M059J (cell line): ENCODE measurements at places on chromosomes 2 and 18. TPM values are rescaled to one million over a fixed set of nuclear protein-coding genes. Genes with fewer than 3 reads are reported as not detected.

Gene PDE11A
- 0.49 and 2.0 TPM in 2 replicates for total RNA-seq

DNA sequence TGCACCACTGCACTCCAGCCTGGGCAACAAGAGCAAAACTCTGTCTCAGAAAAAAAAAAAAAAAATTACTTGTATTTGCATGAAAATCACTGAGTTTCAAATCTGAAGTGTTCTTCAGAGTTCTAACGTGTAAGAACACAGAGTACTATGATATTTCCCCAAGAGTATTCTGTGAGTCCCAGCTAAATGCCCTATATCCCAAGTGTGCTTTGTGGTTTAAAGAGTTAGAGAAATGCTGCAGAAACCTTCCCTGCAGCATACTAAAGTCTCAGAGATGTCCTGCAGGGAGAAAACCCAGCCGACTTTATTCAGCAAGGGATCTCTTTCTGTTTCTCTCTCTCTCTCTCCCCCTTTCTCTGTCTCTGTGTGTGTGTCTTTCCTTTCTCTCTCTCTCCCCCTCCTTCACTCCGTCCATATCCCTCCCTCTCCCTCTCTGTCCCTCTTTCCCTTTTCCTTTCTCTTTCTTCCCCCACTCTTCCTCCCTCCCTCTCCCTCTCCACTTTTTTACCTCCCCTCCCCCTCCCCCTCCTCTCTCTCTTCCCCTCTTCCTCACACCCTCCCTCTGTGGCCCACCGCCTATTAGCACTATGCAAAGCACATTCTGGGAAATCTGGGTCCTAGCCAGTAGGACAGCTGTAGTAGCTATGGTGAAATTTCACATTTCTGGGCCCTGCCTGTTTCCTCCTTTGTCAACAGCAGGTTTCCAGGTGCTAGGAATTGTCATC lies 54.2 kb downstream of the ACTR2 start:
- no peak for DNase-seq

DNA sequence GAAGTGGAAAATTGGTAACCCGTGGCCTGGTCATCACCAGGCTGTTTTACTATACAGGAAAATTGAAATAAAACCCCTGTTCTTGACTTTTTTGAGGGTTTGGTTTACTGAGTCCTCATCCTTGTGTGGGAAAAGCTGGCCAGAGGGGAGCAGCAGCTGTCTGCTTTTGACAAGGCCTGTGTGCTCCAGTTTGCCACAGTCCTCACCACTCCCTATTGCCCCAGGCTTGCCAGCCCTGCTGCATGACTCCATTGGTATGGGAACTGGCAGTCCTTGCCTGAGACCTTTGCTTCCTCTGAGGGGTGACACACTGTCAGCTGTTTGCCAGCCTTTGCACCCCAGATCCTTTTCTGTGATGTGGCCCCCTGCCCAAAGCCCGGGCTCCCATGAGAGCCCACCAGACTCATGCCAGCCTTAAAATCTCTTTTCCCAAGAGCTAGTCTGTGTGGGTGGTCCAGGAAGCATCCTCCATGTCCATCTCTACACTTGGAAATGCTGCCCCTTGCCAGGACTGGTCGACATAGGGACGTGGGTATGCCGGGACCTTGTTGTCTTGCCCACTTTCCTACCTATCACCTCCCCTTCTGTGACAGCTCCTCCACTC lies 39.0 kb downstream of the GLI2 start:
- DNase-seq: no peak

GRCh38 chr2:127525691-127526131 lies 578 bp downstream of the IWS1 start:
- DNase-seq: peak; percentile 59

DNA sequence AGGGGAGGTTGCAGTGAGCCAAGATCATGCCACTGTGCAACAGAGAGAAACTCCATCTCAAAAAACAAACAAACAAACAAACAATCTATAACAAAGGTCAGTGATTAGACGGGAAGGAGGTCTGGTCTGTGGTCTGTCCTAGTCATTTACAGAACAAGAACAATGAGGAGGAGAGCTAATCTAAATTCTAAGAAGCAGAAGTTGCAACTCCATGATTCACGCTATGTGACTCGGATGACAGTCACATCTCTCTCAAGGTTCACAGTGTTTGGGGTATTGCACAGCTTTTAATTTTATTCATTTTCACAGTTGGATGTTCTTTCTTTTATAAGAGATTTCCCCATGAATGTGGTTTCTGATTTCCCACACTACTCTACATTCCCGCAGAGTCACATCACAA lies 218.7 kb upstream of the PIEZO2 start:
- peak; percentile 69 for DNase-seq

Gene NRP2
- total RNA-seq: 62.0 and 84.6 TPM in 2 replicates

DNA sequence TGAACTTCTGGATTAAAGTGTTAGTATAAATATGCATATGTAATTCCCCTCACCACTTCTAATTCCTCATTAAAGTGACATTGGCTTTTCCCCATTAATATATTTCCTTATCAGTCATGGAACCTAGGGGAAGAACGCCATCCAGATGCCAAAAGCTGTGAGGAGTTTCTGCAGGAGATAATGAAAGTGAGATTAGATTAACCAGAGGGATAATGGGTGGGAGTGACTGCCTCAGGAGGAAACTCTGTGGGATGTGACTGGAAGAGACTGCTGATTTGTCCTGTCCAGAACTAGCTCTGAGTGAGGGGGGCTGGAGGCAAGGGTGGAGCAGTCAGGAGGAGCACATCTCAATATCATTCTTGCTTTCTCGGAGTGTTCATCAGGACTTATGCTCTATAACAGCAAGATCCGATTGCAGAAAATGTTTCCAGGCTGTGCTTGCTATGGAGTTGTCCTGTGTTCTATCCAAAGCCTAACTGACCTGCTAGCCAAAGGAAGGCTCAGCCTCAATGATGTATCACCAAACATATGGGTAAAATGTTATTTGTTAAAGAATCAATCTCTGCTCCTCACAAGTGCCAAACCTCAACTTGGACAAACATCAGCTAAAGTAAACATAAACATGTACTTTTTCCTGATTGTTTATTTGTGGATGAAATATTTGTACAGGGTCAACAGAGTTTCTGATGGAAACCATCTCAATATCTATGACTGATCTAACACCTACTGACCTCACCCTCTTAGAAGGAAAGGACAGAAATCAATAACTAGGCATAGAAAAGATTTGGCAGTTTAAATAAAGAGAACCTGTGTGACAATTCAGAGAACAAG lies 118.5 kb downstream of the ASXL3 start:
- no peak for DNase-seq

Gene SFT2D3
- total RNA-seq: 5.3 and 5.6 TPM in 2 replicates

GRCh38 chr2:184322615-184323014 lies 275.7 kb upstream of the ZNF804A start:
- DNase-seq: no peak

Gene RGPD5
- total RNA-seq: 6.5 and 9.2 TPM in 2 replicates

GRCh38 chr2:165224941-165225340 lies 14.3 kb upstream of the SCN2A start:
- no peak for DNase-seq

Gene SCN3A
- total RNA-seq: 0.39 and 0.67 TPM in 2 replicates

- peak; percentile 96 for DNase-seq
These were observed 4.6 kb downstream of the MBP start for GRCh38 chr18:77127769-77128671.

- DNase-seq: no peak
These were observed 237.8 kb downstream of the LRRTM4 start for GRCh38 chr2:77284353-77284752.

DNA sequence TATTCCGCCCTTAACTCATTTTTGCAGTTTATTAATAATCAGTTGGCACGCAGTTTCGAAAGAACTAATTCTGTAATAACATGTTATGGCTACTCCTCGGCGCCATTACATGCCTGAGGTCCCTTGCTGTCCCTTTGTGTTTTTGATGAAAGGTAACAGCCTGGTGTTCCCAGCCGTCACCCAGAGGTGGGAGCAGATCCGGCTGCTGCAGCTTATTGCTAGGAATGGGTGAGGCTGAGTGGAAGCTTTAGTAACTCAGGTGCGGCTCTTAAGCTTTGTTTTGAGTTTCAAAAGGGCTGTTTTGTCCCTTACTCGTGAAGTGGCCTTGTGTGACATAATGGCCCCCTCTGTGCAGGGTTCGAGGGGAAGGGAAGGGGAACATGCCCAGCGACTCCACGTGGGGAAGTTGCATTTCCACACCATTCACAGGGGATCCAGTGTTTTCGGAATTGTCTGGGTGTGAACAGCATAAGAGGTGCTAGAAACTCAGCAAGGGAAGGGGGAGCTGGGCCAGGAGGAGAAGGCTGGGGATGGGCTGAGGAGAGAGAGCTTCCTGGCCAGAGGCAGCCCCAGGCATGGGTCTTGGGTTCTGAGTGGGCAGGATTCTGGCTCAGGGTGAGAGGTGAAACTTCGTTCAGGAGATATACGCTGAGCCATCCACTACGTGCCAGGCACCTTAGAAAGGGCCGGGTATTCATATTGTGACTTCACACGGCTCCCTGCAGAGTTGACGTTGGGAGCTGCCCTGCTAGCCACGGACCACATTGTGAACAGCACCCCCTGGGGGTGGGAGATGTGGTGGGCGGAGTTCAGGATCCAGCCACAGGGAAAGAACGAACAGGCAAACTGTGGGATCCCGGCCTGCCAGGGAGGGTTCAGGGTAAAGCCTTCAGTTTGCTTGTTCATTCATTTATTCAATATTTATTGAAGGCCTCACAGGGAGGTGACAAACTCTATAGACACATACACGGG lies 84.4 kb downstream of the TGOLN2 start:
- DNase-seq: peak; percentile 29

GRCh38 chr2:506451-506850 lies 170.8 kb downstream of the TMEM18 start:
- no peak for DNase-seq

DNA sequence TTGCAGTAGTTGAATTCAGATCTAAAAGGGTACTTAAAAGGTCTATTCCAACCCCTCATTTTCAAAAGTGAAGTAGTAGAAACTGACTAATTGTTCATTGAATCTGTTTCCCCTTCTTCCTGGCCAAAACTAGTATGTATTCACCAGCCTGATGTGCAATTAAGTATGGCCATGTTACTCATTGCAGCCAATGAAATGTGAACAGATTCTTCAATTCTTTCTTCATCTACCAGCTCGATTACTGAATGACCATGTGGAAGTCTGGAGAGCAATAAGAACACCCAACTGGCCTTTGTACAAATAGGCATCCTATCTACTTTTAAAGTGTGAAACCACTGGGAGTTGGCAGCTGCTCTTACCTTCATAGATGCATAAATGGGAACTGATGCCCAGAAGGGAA lies 449.0 kb upstream of the ID2 start:
- DNase-seq: no peak

Gene PIK3C3
- total RNA-seq: 62.1 and 67.3 TPM in 2 replicates

Gene MEP1B
- total RNA-seq: not detected in 2 replicates

- peak; percentile 35 for DNase-seq
These were observed at the start of gene NCK2 for GRCh38 chr2:105744909-105745853. Gene NCK2, plus strand, starts transcription at chr2:105744912. Its CDS starts 110,152 bp downstream, at chr2:105855064.

GRCh38 chr18:79470547-79470946 lies 74.8 kb downstream of the NFATC1 start:
- DNase-seq: no peak

- DNase-seq: no peak
These were observed 83.6 kb downstream of the HS1BP3 start for GRCh38 chr2:20567159-20567925.

GRCh38 chr2:111238296-111238695 lies 117.6 kb downstream of the BCL2L11 start:
- no peak for DNase-seq

- DNase-seq: no peak
These were observed 11.1 kb downstream of the ATG16L1 start for GRCh38 chr2:233262562-233262961.

DNA sequence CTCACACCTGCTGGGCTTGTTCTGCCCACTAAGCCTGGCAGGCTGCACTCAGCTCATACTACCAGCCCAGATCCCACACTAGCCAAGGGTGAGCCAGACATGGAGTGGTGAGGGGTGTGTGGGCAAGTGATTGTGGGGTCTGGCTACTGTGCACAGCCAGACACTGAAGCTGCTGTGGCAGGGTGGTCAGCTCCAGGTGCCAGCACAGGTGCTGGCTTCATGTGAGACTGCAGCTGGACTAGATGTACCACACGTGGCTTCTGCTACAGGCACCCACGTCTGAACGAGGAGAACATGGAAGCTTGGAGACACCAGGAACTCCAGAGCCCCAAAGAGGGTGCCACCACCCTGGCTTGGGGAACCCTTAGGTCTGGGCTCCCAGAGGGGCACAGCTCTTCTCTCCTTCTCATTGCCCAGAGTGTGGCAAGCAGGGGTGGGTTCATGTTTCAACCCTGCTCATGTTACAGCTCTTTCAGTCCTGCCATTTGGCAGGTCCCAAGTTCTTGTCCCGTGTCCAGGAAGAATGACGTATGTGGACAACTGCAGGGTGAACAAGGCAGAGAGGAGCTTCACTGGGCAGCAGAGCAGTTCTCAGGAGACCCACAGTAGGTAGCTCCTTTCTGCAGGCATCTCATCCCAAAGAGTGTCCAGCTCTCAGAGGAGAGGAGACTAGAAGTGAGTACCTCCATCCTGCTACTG lies 1624.2 kb upstream of the TMEFF2 start:
- no peak for DNase-seq

DNA sequence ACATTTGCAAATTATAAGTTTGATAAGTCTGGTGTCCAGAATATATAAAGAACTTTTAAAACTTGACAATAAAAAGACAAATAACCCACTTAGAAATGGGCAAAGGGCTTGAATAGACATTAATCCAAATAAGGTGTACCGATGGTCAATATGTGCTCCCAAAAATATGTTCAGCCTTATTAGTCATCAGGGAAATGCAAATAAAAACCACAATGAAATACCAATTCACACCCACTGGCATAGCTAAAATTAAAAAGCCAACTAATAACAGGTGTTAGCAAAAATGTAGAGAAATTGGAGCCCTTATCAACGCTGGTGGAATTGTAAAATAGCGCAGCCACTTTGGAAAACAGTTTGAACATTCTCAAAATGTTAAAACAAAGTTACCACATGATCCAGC lies 79.0 kb upstream of the SCG2 start:
- DNase-seq: no peak

Gene RPRM
- total RNA-seq: 0.27 and 0.34 TPM in 2 replicates

Gene ST3GAL5
- 21.2 and 30.7 TPM in 2 replicates for total RNA-seq

- DNase-seq: no peak
These were observed 400.3 kb upstream of the PKDCC start for GRCh38 chr2:41647468-41648050.

GRCh38 chr2:16032282-16033031 lies 92.1 kb downstream of the MYCN start:
- DNase-seq: no peak

Gene TRIM54
- total RNA-seq: 0.05 TPM in 1 of 2 replicates, not detected in the other

- peak; percentile 65 for DNase-seq
These were observed 89.0 kb upstream of the RBMS1 start for GRCh38 chr2:160582490-160583145.

Gene CD8A
- not detected in 2 replicates for total RNA-seq

Gene CYS1
- 0.10 and 0.79 TPM in 2 replicates for total RNA-seq

Gene C1D
- total RNA-seq: 49.3 and 62.1 TPM in 2 replicates

GRCh38 chr2:33530690-33531548 lies 54.5 kb downstream of the RASGRP3 start:
- no peak for DNase-seq

- no peak for DNase-seq
These were observed 333.0 kb downstream of the RPRM start for GRCh38 chr2:153145470-153145978.

DNA sequence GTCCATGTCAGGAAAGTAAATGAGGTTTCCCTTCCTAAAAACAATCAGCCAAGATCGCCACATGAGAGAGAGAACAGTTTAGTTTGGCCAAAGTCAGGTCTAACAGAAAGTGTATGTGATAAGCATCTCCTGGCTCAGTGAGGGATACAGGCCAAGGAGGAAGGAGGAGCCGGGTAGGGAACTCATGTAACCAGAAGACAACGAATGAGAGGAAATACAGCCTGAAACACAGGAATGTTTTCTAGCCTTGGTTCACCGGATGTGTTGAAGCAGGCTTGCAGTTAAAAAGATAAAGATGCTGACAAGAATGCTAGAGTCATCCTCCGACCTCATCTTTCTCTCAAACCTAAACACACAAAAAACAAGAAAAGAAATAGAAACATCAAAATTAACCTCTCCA lies 283.9 kb upstream of the SIX2 start:
- DNase-seq: no peak
